MCF 10A (cell line): ENCODE measurements at places on chromosomes 6 and 20. TPM values are rescaled to one million over a fixed set of nuclear protein-coding genes. Genes with fewer than 3 reads are reported as not detected.

GRCh38 chr6:44473393-44474189, 86.1 kb downstream of the CDC5L start:
- no peak for DNase-seq

GRCh38 chr20:61527626-61528025, 275.6 kb downstream of the CDH4 start:
- DNase-seq = no peak

DNA sequence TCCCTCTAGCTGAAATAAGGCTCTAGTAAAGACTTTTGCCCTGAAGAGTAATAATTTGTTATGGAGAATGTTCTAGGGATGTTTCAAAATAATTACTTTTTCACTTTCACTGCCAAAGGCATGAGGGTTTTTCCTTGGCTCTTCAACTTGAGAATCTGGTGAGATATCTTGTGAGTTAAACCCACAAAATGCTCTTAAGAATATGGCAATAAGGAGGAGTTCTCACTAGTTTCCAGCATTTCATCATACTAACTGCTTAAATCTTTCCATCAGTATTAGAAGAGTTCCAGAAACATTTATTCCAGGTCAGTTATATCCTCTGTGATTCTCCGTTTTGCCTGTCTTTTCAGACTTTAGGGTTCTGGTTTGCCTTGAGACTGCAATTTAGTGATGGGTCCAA, 785.6 kb upstream of the GJE1 start:
- DNase-seq = no peak

Gene SYNGAP1
- total RNA-seq = 6.7 and 9.9 TPM in 2 replicates

GRCh38 chr6:69007781-69008180, 372.7 kb downstream of the ADGRB3 start:
- DNase-seq = no peak
